Activated CD8-positive, alpha-beta memory T cell treated with anti-CD3 and anti-CD28 coated beads for 24 hours (primary cell): ENCODE measurements at places on chromosomes 5 and 9.

GRCh38 chr5:17444496-17444895 is 53.5 kb upstream of the TAF11L2 start:
- DNase-seq: no peak

DNA sequence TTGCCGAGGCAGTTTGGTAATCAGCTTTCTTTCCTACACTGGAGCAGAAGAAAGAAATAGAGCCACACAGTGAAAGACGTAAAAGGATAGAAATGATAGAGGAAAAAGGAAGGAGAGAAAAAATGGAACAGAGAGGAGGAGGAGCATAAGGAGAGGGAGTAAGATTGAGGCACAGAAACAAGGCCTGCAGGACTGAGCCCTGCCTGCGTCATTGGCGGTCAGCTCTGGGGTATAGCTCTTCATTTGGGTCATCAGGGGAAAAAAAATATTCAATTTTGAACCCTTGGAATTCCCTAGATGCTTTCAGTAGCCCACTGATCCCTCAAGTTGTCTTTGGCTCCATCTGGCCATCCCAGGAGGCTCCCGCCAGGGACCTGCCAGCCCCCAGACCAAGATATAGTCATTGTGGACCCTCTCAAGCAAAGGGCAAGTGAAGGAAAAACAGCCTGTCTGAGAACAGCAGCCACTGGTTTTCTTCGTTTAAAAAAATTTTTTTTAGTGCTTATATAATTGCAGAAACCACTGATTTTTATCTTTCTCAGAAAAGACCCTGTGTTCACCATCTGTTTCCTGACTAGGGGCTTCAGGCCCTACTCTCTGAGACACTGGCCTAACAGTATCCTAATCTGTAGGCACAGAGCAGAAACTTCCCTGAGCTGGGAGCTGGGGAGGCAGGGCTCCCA is 31.3 kb upstream of the MATR3 start:
- DNase-seq: no peak

DNA sequence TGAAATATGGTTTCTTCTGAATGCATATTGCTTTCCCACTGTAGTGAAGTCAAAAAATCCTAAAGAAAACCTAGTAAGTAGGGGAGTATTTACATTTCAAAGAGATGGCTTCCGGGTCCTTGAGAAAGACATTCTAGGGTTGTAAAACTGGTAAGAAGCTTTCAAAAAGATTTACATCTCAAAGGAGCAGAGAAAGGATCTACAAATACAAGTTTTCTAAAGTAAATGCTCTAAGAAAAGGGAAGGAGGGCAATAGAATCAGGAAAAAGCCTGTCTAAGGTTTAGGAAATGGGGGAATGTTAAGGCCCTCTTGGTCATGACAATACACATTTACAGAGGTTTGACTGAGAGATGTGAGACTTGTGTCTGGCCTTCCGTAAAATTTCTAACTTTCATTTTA is 16.7 kb upstream of the TRPC7 start:
- no peak for DNase-seq

- no peak for DNase-seq
These were observed 3.0 kb upstream of the ENTPD2 start for GRCh38 chr9:137056739-137057415.

DNA sequence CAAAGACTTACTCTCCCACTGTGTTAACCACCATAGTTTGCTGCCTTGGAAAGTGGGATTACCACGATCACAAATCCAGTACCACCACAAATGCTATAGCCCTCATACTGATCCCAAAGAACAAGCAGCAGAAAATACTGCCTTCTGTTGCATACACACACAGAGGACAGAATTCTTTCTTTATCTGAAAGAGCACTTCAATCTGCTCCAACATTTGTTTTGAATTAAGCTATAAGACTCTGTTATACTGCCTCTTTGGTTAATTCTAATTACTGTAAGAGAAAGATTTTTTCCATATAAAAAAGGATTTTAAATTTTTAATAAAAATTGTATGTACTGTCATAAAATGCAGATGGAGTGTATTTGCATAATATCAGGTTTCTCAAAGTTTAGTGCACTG is 69.8 kb downstream of the YIPF5 start:
- DNase-seq: no peak

DNA sequence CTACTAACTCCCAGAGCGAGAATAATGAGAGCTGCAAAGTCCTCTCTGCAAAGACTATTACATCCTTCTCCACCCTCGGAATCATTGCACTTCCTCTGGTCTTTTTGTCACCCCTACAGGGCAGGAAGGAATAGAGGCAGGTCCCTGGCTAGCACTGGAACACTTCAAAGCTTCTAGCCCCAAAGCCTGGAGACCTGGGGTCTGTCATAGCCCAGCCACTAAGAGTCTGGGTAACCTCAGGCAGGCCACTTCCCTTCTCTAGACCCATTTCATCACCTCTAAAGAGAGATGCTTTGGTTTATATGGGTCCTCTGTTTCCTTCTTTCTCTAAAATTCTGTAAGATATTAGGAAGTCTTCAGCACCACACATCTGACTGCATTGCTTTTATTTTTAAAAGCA is 6.7 kb downstream of the ADRB2 start:
- no peak for DNase-seq

DNA sequence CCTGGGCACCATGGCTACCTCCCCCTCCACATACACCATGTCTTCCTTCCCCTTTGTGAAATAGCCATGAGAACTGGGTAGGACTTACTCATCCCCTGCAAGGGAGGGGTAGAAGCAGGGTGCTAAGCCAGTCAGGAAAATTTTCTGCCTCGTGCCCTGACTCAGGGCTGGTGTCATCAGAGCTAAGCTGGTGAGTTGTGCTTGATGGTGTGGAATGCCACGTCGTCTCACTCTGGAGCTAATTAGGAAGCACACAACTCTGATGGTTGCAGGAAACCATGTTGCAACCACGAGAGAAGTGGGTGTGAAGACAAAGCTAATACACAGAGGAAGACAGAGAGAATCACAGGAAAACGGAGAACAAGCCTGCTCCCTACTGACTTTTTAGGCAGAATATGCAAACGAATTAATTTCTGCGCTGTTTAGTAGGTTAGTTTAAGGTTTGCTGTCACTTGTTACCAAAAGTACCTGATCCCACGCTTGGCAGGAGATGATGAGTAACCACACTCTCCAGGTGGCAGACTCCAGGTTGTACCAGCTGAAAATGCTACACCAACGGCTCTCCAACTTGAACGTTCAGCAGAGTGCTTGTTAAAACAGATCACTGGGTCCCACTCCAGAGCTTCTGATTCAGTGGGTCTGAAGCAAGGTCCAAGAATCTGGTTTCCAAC is 54.5 kb downstream of the STK10 start:
- peak; percentile 73 for DNase-seq

- DNase-seq: no peak
These were observed 315.4 kb downstream of the CTNND2 start for GRCh38 chr5:11588803-11589202.

DNA sequence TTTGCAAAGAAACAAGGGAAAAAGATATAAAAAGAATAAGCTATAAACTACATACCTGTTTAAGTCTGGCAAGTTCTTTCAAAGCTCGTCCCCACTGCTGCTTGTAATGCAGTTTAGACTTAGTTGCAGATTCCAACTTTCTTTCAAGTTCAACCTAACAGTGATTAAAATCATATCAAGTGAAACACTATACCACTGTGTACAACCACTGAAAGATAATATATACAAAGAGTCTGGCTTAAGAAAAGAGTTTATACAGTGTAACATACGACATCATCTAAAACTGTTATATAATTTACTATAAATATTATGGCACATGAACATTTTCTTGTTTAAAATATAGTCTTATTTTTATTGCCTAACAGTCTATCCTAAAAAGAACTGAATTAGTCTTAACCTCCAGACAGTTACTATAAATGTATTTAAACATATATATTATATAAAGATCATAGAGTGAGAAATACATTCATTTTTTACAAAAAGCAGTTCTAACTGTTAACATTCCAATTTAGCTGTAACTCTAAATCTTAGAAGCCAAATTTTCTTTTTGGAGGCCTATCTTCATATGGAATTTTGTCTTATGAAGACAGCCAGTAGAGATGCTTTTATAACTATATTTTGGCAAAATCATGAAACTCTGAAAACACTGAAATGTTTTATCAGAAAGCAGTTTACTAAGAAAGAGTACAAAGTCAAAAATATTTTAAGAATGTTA is 58.6 kb downstream of the CEP120 start:
- DNase-seq: no peak

GRCh38 chr5:179271428-179271734 is 73.9 kb downstream of the ADAMTS2 start:
- DNase-seq: no peak

DNA sequence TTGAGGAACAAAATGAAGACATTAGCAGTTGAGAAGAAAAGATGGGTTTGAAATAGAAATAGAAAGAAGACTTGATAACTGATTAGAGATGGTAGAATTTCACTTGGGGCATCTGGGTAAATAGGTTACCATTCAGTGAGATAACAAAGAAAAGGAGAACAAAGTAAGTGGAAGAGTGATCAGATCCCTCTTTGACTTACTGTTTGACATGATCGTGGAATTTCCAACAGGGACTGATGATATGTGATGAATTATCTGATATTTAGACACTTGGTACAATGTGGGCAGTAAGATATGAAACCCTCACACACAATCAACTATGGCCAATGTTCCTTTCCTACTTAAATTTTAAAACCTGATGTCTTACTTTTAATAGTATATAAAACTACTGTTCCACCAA is 70.1 kb upstream of the STARD4 start:
- DNase-seq: no peak

DNA sequence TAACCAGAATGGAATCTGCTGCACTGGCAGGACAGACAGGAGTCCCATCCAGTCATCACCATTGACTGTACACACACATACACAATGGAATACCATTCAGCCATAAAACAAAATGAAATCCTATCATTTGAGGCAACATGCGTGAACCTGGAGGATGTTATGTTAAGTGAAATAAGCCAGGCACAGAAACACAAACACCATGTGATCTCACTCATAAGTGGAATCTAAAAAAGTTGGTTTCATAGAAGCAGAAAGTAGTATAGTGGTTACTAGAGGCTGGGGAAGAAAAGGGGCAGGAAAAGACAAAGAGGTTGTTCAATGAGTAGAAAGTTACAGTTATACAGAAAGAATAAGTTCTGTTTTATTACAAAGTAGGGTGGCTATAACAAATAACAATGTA is 884.0 kb upstream of the ACO1 start:
- no peak for DNase-seq

- no peak for DNase-seq
These were observed 64.1 kb downstream of the SEMA4D start for GRCh38 chr9:89433826-89434225.

DNA sequence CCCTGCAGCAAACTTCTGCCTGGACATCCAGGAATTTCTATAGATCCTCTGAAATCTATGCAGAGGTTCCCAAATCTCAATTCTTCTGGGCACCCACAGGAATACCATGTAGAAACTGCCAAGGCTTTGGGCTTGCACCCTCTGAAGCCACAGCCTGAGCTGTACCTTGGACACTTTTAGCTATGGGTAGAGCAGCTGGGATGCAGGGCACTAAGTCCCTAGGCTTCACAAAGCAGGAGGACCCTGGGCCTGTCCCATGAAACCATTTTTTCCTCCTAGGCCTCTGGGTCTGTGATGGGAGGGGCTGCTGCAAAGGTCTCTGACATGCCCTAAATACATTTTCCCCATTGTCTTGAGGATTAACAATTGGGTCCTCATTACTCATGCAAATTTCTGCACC is 12.3 kb downstream of the SPATA31D3 start:
- DNase-seq: no peak

GRCh38 chr9:115035841-115036612 is 81.9 kb downstream of the TNC start:
- peak; percentile 66 for DNase-seq

DNA sequence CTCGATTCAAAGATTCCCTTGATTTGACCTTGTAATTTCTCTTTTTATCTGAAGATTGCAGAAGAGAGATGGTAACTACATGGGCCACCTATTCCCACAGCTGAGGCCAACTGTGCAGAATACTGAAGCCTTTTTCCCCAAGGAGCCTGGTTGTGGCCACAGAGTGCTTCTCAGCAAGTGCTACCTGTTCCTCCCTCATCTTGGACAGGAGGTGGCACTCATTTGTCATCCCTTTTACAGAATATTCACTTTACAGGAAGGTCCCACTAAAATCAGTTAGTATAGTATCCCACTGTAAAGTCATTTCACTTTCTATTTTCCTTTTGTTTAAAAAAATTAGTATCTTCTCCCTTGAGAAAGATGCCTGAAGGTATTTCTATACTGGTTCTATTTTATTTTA is 346.4 kb downstream of the ARL15 start:
- no peak for DNase-seq

DNA sequence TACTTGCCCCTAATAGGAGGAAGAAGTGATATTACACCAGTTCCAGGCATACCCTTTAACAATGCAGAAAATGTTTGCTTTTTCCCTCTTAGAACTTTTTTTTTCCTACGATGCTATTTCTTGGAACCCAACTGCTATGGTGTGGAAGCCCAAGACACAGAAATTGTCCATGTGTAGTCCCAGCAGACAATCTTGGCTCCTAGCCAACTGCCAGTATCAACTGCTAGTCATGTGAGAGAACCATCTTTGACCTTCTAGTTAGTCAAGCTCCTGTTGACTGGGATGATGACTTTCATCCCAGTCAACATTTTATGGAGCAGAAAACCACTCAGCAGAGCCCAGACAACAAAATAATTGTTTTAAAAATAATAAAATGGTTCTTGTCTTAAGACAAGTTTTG is 532.4 kb downstream of the TLR4 start:
- no peak for DNase-seq

GRCh38 chr5:31811210-31811609 is 172.3 kb downstream of the PDZD2 start:
- no peak for DNase-seq

- no peak for DNase-seq
These were observed 1040.6 kb upstream of the SEMA6A start for GRCh38 chr5:117615226-117615625.

DNA sequence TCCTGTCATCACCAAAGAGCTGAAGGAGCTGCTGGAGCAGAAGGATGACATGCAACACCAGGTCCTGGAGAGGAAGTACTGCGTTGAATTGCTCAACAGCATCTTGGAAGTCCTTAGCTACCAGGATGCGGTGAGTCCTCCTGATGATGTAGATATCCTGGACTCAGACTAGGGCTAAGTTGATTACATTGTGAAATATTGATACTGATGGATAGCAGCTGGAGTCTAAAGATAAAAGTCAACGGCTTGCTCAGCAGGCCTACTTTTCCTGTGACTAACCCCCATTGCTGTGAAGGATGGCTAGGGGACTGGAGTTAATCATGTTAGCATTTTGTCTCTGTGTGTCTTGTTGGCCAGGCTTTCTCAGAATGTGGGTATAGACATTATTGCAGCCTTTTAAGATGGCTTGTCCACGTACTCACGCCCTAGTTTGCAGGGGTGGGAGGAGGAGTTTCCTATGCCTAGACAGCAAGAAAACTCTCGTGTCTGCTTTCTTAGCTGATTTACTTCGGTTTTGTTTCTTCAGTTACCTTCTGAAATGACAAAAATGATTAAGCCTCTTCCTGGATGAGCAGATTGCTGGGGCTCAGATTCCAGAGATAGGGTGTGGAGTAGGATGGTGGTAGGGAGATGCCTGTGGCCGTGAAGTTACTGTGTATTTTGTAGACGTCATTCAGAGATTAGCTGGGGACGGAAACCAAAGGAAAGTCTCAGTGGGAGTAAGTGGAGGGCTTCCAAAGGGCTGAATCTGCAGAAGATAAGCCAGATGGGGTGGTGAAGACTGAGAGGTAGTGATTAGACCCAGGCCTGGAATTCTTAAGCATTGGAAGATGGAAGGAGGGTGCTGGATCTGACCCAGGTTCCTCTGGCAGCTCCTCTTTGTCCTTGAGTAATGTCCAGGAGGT is 166.3 kb downstream of the DOCK2 start:
- no peak for DNase-seq
